PC-9 (cell line): ENCODE measurements at places on chromosomes 16 and 17. TPM values are rescaled to one million over a fixed set of nuclear protein-coding genes. Genes with fewer than 3 reads are reported as not detected.
A peak's percentile ranks its signal among the peaks of the same experiment; 100 is the strongest.

DNA sequence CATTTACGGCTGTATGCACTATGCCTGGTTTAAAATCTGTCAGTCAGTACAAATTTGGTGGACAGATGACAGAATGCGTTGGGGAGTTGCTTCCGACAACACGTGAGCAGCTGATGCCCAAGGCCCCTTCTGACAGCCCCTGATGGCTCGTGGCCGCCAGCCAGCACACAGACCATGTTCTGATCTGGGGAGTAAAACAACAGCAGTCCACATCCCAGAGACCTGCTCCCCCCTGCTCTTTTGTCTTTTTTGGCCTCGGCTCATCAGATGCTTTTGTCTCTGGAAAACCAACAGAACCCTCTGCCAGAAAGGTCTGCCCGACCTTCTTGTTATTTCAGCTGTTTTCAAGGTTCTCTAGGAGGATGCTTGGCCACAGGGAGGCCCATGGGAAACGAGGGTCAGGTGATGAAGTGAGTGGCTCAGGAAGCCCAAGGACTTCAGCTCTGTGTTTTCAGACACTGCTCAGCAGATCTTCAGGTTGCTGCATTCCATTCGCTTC is 10.8 kb downstream of the ARSG start:
- no peak for DNase-seq

- DNase-seq = no peak
Measured at GRCh38 chr17:49231563-49231894, 942 bp upstream of the PHOSPHO1 start.

GRCh38 chr17:81998691-81999438 is 21.4 kb downstream of the ASPSCR1 start:
- DNase-seq = no peak

DNA sequence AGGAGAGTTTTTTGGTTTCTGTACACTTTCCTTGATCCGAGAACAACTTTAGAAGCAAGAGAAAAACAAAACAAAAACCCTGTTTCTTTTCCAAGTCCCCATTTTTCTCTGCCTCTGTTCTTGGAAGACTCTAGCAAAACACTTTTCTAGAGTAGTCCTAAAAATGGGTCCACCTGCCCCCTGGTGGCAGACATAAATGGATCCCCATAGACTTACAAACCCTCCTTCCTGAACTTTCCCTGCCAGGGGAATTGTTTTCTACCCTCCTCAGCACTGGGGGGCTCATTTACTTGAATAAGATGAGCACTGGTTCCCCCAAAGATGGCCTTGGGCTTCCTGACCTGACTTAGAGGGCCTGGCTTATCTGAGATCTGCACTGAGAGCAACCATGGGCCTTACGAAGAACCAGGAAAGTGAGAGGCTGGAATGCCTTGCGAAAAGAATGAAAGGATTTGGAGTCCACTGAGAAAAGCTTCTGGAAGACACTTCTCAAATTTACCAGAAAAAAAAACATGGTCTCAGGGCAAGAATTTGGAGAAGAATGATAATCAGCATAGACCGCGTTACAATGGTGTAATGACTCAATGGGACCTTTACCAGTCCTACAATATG is 48.0 kb upstream of the CDYL2 start:
- no peak for DNase-seq

- peak; percentile 52 for DNase-seq
Measured at GRCh38 chr17:29557085-29557738, 9.6 kb downstream of the ABHD15 start.

DNA sequence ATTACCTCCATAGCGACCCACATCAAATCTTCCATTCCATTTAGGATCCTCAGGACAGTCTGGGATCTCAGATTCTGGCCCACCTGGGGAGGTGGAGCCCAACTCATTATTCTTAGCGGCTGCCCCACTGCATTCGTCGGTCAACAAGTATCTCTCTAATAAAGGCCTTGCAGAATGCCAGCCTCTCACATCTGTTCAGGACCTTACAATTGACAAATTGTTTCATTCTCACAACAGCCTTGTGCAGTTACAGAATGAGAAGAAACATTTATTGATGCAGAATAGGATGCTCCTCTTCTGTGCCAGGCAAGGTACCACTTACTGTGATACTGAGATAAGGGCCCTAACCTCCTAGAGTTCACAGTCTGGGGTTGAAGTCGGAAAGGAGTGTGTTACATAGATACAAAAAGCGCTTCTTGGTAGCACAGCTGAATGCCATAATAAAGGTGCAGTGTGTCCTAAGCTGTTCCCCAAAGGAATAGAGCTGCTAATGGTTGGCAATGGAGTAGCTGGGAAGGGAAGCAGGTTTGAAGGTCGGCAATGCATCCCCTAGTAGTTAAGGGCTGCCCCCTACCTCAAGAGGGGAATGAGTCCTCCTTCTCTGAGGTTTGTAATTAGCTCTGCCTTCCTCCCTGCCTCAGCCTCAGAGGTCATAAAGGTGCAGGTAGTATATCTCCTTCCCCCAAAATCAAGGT is 2.3 kb upstream of the MPP2 start:
- DNase-seq = no peak

- no peak for DNase-seq
Measured at GRCh38 chr17:49696233-49696761, 11.5 kb downstream of the SLC35B1 start.

GRCh38 chr17:353213-353837 is 718 bp upstream of the RPH3AL start:
- no peak for DNase-seq

GRCh38 chr16:66553223-66553622 is 847 bp downstream of the CKLF start:
- DNase-seq = no peak

GRCh38 chr16:68090130-68090529 is 5.0 kb downstream of the NFATC3 start:
- no peak for DNase-seq

GRCh38 chr16:76583945-76584344 is 306.7 kb downstream of the CNTNAP4 start:
- no peak for DNase-seq

- no peak for DNase-seq
Measured at GRCh38 chr16:4839942-4840341, 7.1 kb downstream of the GLYR1 start.

GRCh38 chr17:42313773-42314566 is 25.7 kb downstream of the STAT5A start:
- DNase-seq = no peak

- DNase-seq = no peak
Measured at GRCh38 chr17:21166595-21167210, 39.9 kb downstream of the DHRS7B start.

DNA sequence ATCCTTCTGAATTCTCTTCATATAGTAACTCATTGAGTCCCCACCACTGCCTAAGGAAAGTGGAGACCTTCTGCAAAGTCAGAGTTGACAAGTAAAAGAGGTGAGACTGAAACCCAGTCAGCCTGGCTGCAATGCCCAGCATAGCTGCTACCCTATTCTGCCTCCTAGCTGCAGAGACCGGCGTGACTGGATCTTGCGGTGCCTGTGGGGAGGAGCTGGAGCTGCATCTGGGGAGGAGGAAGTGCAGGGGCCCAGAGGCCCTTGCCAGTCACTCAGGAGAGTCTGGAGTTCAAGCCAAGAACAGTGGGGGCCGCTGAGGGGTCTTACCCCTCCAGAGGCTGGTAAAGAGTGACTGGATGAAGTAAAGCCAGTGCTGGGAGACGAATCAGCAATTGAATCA is 35.0 kb upstream of the ZNF423 start:
- no peak for DNase-seq

- DNase-seq = no peak
Measured at GRCh38 chr17:58677194-58677880, 14.5 kb downstream of the TEX14 start.

DNA sequence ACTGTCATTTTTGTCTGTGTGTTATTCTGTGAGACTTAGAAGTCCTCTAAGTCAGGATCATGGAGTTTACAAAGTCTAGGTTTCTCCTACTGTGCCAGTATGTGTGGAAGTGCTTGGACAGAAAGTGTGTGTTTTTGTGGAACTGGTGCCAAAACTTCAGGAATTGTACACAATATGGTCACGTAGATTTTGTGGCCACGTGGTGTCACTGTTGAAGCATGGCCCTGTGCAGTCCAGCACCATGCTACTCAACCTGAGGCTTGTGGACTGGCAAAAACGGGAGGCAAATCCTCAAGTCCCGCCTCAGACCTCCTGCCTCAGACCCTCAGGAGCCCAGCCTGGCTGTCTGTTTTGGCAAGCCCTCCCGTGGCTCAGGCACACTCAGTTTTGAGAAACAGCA is 16.7 kb upstream of the ALKBH5 start:
- no peak for DNase-seq

DNA sequence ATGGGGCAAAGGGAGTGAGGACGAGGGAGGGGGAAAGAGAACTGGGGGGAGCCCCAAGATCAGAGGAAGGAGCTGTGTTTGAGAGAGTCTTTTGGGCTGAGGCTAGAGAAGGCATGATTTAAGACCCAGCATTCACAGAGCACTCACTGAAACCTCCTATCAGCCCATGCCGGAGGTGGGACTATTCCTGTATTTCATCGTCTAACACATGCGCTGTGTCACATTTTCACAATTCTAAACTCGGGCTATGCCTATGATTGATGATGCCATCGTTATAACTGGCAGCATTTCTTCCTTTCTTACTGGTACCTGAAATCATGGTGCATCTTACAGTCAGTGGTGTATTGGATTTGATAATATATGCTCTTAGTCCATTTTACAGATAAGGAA is 3.5 kb downstream of the FAM171A2 start:
- DNase-seq = no peak

DNA sequence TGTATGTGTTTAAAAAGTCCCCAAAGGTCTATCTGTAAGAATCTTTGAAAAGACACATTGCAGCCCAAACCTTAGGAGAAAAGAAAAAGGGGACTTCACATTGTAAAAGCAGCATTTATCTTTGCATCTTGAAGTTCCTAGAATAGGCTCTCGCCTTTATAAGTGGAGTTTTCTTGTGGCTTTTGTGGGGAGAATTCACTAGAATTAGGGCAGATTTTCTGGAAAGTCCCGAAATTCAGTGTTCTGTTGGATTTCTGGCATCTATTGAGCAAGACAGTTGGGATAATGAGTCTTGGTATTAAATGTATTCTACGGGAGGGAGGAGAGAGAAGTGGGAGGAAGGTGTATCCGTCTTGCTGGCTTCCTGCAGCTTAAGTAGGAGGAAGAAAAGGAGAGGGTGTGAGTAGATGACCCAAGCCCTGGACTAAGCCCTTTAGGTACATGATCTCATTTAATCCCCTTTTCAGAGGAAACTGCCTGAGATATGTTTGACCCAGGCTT is 62.6 kb downstream of the PRKCA start:
- DNase-seq = no peak

DNA sequence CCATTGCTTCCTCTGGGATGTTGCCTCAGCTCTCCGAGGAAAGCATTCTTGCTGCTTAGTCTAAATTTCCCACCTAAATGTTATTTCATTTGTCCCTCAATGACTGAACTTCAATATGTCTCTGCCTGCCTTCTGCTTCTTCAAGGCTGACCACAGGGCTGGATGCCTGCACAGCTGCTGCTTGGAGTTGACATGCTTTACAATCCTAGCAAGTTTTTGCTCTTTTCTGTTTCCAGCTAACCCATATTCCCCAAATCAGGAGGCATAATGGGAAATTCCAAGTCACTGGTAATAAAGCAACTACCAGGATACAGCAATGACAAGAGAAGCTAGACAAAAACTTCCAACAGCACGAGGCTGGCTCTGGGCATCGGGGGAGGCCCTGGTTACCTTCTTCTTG is 48.9 kb downstream of the GTF3C1 start:
- DNase-seq = no peak

DNA sequence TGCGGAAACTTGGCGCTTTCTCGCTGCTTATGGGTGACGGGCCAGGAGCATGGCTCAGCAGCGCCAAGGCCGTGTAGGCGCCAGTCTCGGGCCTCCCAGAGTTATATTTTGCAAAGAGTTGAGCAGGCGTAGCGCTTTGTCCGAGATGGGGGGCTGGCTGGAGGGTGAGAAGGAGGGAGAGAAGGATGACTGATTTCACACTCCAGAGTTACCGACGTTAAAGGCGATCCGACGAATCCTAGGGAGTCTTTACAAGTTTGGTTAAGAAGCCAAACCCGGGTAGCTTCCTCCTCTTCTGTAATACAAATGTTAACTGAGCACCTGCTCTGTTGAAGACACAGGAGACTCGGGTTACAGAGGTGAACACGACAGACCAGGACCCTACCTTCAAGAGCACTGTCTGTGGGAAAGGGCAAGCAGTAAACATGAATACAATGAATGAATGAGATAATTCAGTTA is 782 bp downstream of the POLR2A start:
- DNase-seq = no peak

- DNase-seq = no peak
Measured at GRCh38 chr16:89217138-89217387, 440 bp upstream of the ZNF778 start.

DNA sequence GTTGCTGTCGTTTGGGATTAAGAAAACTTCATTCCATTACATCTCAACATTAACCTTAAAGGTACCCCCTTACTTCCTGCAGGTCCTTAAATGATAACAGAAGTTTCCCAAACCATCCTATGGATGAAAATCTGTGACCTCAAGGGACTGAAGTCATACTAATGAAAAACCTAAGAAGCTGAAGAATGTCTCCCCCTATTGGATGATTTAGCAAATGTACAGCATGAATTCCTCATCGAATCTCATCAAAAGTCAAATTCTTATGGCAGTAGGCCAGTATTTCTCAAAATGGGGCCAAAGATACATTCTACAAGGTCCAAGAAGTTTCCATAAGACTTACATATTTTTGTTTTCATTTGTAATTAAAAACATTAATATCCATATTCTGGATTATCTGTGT is 13.5 kb downstream of the SCO1 start:
- DNase-seq = no peak

- no peak for DNase-seq
Measured at GRCh38 chr16:57235128-57236021, 9.7 kb upstream of the ARL2BP start.

Gene SLFN12L
- total RNA-seq = not detected in 2 replicates

Gene KRT36
- total RNA-seq = not detected in 2 replicates

Gene HIC1
- total RNA-seq = 0.63 and 1.6 TPM in 2 replicates

Gene MLKL
- total RNA-seq = 6.8 and 11.2 TPM in 2 replicates

Gene PER1
- total RNA-seq = 60.2 and 78.7 TPM in 2 replicates

Gene C1QL1
- 0.93 and 1.3 TPM in 2 replicates for total RNA-seq

Gene ORC6
- total RNA-seq = 27.4 and 36.0 TPM in 2 replicates

Gene CCL23
- not detected in 2 replicates for total RNA-seq

Gene VAT1L
- total RNA-seq = not detected in 2 replicates

Gene HBZ
- not detected in 2 replicates for total RNA-seq

Gene TEKT5
- total RNA-seq = 1.5 TPM in 1 of 2 replicates, not detected in the other

Gene RNF222
- total RNA-seq = 0.45 and 0.79 TPM in 2 replicates

Gene ABCC11
- total RNA-seq = 0.83 and 1.9 TPM in 2 replicates

Gene GRB7
- total RNA-seq = 49.1 and 55.9 TPM in 2 replicates

Gene CDH16
- not detected in 2 replicates for total RNA-seq

Gene ENO3
- total RNA-seq = 29.0 and 37.2 TPM in 2 replicates
